Fibroblast of the aortic adventitia (primary cell): ENCODE measurements at places on chromosomes 6 and 20.

- peak; percentile 91 for DNase-seq
Measured at GRCh38 chr20:11216451-11217314, 542.9 kb upstream of the JAG1 start.

GRCh38 chr20:25676164-25676809 lies 20.4 kb downstream of the ZNF337 start:
- peak; percentile 47 for DNase-seq

DNA sequence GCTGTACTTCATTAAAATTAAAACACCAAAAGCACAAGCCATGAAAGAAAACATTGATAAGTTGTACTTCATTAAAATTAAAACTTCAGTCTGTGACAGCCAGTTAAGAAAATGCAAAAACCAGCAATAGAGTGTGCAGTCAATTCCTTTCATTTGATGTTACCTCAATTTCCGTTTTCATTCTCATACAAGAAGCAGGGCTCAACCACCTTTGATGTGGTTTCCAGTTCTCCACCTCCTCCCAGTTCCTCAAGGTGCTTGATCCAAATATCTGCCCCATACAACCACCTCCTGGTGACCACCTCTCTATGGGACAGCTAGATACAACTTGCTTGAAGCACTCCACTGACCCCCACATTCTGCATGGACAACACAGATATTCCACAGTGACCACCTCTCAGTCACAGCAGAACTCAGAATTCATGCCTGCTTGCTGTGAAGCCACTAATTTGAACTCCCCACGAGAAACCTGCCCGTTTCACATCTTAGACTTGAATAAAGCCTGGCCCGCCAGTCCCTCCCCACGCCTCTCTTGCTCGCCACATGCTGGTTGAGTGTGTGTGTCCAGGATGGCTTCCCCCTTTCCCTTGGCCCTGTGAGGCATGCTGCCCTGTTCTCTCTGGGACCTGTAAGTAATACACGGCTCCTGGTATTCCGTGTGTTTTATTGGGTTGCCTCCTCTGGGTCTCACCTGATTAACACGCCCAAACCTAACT lies 66.1 kb downstream of the FAM50B start:
- no peak for DNase-seq

GRCh38 chr20:34527016-34527415 lies 10.8 kb downstream of the DYNLRB1 start:
- no peak for DNase-seq

DNA sequence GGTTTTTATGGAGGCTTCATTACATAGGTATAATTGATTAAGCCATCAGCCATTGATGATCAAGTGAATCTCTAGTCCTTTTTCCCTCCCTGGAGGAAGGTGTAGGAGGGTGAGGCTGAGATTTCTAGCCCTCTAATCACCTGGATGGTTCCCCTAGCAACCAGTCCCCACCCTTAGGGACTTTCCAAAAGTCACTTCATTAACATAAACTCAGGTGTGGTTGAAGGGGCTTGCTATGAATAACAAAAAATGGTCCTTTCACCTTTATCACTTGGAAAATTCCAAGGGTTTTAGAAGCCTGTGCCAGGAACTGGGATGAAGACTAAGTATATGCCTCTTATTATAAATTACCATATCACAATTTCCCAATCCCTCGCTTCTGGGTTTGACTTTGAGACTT lies 40.4 kb downstream of the SMPDL3A start:
- DNase-seq: no peak

- DNase-seq: no peak
Measured at GRCh38 chr6:101716387-101716786, 322.9 kb downstream of the GRIK2 start.

DNA sequence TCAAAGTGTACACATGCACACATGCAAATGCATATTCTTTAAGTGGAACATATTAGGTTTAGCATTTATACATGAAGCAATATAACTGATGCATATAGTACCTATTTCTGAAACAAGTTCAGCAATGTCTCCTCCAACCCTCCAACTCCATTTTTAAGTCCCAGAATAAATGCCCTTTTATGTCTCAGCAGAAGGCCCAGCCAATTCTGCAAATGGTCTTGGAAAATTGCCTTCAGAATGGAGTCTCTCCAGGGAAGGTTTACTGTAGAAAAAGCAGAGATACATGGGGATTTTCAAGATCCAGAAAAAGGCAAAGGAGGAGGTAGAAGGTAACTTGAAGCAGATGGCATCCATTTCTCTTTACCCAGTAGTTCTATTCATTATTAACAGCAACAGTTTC lies 633.3 kb downstream of the MAFB start:
- DNase-seq: no peak

DNA sequence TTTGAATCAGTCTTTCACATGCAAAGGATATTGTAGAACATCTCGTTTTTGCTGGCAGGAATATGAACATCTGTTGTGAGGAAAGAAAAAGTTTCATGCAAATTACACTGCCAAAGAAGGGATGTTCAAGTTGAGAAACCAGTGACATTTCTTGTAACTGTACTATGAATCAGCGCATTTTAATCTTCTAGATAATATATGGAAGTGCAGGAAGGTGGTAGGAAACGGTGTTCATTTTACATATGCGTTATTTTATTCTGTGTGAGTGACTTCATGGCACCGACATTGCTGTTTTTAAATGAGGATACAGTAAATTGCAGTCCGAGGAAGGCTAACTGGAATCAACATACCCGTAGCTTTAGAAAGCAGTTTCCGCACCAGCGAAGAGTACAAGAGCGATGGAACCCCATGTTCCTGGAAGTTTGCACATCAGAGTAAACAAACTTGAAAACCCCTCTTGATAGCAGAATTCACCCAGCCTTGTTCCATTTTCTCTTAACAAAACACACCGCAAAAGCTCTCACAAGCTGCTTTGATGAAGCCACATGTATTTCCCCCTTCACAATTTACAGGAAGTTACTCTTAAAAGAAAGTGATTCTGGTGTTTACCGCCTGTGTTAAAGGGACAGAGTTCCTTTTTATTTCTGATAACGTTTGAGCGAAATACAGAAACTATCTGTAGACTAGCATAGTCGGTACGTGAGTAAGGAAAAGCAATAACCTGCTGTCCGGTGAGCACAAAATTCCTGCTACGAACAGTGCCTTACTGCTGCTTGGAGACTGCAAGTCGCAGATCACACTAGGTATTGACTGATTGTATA lies 11.5 kb downstream of the PRDM1 start:
- peak; percentile 81 for DNase-seq

- DNase-seq: peak; percentile 56
Measured at GRCh38 chr6:166381733-166382499, 824 bp downstream of the MPC1 start.

GRCh38 chr6:157880534-157880933 lies 57.5 kb downstream of the SNX9 start:
- DNase-seq: no peak

DNA sequence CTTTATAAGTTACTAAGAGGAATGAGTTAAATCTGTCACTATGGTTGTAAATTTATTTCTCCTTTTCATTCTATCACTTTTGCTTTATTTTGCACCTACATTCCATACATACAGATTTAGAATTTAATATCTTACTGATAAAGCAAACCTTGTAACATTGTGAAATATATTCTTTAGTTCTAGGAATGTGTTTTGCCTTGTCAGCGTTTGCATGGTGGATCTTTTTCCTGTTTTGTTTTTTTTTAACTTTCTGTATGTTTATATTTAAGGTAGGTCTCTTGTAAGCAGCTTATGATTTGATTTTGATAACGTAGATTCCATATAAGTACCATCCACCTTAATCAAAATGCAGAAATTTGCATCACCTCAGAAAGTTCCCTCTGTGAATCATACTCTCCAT lies 16.4 kb downstream of the RAB22A start:
- DNase-seq: no peak

DNA sequence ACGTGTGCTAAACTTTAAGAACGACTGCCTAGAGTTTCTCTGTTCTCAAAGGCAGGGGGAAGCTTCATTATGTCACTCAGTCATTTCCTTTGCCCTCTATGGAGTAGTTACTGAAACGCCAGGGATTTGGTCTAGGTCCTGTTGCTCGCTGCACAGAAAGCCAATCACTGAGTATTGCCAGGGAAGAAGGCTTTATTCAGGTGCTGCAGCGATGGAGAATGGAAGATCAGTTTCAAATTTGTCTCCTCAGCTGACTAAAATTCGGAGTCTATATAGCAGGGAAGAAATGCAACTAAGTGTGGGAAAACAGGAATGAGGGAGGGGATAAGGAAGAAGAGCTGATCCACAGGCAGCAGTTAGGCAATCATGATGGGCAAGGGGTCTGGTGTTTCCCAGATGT lies 75.8 kb downstream of the QRSL1 start:
- no peak for DNase-seq

GRCh38 chr6:170449835-170450753 lies 103.0 kb downstream of the PSMB1 start:
- no peak for DNase-seq

GRCh38 chr6:10310330-10310653 lies 104.6 kb downstream of the TFAP2A start:
- peak; percentile 4 for DNase-seq

DNA sequence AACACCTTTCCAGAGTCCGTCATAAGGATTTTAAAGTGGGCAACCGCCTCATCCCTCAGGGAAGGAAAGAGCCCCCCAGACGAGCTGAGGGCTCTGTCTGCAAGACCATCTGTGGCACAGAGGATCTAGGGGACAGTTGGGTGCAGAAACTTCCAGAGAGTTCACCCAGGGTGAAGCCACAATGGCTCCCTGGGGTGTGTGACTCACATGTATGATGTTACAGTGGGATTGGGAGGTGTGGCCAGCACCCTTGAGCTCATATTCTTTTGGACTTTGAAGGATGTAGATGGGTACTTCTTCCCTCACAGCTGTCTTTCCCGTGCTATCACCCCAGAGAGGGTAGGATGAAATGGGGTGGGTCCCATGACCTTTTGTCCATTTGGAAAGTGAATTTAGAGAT lies 95.5 kb downstream of the NCR2 start:
- peak; percentile 46 for DNase-seq

- DNase-seq: no peak
Measured at GRCh38 chr6:32844839-32845383, 1.1 kb upstream of the PSMB8 start.

- no peak for DNase-seq
Measured at GRCh38 chr6:48505621-48506020, 394.6 kb upstream of the PTCHD4 start.

- DNase-seq: no peak
Measured at GRCh38 chr20:62723768-62724450, 15.3 kb downstream of the NTSR1 start.

GRCh38 chr6:166484863-166485262 lies 101.6 kb downstream of the RAMACL start:
- DNase-seq: no peak

- no peak for DNase-seq
Measured at GRCh38 chr6:1536526-1537429, 72.9 kb upstream of the FOXC1 start.

DNA sequence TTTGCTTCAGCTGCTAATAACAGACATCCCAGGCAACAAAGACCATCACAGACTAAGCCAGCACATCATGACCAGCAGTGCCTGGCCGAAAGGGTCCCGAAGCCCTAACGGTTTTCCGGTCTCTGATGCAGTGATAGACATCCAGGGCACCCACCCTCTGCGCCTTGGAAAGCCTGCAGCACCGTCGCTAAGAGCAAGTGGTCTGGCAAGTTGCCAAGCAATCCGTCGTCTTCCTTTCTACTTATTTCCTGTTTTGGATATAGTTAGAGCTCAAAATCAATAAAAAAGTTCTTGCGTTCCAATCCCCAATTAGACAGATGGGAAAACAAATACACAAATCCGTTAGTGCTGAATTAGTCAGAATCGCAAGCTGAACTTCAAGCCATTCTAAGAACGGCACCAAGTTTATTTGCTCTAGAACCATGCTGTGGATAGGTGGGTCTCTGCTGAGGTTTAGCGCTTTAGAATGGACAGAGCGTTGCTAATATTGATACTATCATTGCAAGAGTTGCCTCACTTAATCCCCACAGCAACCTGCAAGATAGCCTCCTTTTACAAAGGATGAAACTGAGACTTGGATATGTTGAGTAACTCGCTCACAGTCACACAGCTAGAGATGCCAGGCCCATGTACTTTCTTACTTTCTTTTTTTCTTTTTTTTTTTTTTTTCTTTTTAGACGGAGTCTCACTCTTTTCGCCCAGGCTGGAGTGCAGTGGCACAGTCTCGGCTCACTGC lies 163.3 kb upstream of the SNX9 start:
- DNase-seq: no peak

DNA sequence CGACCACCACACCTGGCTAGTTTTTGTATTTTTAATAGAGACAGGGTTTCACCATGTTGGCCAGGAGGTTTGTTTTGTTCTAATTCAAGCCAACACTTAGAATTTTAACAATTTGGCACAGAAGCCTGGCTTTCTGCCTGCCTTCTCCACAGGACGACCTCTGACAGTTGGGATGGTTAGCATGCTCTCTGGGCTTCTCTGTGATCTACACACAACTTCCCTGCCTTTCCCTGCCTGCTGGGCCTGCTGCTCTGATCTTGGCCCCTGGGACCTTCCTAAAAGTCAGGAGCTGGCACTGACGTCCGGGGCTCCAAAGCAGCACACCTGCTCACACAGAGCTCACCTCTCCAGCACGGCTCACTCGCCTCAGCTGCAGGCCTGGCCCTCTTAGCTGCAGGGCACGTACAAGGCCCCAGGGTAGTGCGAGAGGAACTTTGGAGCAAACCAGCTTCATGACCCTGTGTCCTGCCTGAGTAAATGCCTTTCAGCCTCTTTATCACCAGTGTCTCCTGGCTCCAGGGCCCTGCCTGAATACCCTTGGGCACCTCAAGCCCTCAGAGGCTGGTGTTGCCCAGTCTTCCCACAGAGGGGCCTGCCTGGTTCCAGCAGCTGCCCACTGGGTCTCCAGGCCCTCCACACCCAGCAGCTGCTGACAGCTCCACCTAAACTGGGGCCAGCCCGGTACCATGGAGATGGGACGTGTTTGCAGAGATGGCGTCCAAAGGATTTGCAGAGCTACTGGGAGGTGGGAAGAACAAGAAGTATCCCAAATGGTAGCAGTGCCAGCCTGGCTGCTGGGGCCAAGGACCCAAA lies 96.0 kb downstream of the PSMB1 start:
- DNase-seq: peak; percentile 20

GRCh38 chr6:148674306-148674705 lies 72.5 kb upstream of the UST start:
- no peak for DNase-seq

DNA sequence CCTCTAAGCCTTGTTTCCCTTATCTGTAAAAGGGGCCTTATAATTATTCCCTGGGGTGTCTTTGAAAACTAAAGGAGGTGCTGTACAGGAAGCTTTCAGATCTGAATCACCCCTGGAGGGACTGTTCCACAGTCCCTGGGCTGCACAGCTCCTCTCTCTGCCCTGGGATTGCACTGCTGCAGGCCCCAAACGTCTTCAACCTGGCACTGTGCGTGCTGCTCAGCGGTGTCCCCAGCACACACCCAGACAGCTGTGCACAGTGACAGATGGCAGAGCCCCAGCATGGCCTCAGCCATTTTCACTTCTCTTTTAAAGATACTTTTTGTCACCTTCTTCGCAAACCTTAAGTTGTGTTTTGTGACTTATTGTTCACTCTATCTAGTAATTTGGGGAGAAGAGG lies 50.7 kb upstream of the INSM1 start:
- DNase-seq: no peak

DNA sequence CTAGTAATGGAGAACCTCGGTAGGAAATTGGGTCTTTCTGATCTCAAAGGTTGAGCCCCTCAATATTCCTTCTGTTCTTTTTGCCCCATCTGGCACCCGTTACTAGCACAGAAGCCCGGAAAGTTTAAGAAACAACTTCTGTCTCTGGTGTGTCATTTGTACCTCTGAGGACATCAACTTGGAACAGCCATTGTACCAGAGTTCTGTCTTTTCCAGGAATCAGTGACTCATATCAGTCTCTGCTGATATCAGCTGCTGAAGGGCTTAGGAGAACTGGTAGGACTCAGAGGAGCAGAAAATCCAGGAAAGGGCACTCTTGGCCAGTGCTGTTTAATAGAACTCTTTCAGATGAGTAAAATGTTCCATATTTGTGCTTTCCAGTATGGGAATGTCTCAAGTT lies 78.3 kb upstream of the CHD6 start:
- DNase-seq: peak; percentile 45
